Inflammatory macrophage (primary cell): ENCODE measurements at places on chromosomes 12 and 14.

DNA sequence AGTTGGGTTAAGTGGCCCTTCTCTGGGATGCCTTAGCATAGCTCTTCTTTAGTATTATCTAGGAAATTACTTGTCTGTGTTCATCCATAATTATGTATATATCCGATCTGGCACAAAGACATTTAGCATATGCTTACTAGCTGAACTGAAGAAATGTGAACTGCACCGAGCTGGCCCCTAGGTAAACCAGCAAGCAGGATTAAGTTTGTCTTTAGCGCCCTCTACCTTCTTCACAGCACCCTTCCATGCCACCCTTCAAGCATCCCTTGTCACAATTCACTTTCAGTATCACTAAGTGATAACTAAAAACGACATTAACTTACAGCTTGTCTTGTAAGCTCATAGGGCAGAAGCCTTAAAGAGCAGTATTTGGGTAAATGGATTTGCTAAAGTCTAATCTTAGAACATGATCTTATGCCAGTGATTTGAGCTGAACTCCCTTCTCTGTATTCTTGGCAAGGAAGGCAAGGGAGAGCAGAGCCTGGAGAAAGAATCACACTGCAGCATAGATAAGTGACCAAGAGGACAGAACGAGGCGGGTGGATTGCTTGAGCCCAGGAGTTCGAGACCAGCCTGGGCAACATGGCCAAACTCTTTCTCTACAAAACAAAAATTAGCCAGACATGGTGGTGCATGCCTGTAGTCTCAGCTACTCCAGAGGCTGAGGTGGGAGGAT lies 2.6 kb upstream of the HAL start:
- peak; percentile 61 for DNase-seq

DNA sequence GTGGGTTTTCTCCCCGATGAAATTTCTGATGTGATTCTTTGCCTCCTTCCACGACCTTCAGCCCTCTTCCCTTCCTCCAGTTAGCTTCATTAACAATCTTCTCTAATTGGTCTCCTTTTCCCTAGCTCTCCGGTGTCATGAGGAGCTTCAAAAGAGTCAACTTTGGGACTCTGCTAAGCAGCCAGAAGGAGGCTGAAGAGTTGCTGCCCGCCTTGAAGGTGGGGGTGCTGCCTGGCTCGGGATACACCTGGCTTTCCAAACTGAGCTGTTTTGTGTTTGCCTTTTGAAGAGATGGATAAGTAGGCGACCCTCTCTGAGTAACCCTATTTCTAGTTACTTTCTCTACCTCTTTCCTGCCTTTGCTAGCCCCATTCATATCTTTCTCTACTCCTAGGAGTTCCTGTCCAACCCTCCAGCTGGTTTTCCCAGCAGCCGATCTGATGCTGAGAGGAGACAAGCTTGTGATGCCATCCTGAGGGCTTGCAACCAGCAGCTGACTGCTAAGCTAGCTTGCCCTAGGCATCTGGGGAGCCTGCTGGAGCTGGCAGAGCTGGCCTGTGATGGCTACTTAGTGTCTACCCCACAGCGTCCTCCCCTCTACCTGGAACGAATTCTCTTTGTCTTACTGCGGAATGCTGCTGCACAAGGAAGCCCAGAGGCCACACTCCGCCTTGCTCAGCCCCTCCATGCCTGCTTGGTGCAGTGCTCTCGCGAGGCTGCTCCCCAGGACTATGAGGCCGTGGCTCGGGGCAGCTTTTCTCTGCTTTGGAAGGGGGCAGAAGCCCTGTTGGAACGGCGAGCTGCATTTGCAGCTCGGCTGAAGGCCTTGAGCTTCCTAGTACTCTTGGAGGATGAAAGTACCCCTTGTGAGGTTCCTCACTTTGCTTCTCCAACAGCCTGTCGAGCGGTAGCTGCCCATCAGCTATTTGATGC lies 797 bp downstream of the ESPL1 start:
- DNase-seq: no peak

DNA sequence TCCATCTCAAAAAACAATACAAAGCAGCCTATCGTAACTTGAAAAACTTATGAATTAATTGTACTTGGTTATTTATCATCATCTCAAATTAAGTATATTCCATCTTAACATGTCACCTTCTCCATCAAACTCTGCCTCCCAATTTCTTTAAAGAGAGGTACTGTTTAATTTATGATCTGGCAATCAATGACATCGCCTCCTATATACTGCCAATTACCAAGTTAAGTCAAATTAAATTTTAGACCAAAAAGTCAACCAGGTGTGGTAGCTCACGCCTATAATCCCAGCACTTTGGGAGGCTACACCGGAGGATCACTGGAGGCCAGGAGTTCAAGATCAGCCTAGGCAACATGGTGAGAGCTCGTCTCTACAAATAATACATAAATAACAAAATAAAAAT lies 37.7 kb downstream of the HECTD1 start:
- DNase-seq: no peak

- no peak for DNase-seq
Measured at GRCh38 chr12:1992732-1993131, 11.5 kb downstream of the DCP1B start.

- DNase-seq: no peak
Measured at GRCh38 chr12:85244561-85244960, 35.5 kb upstream of the ALX1 start.

GRCh38 chr14:102249041-102249440 lies 55.9 kb downstream of the MOK start:
- no peak for DNase-seq

DNA sequence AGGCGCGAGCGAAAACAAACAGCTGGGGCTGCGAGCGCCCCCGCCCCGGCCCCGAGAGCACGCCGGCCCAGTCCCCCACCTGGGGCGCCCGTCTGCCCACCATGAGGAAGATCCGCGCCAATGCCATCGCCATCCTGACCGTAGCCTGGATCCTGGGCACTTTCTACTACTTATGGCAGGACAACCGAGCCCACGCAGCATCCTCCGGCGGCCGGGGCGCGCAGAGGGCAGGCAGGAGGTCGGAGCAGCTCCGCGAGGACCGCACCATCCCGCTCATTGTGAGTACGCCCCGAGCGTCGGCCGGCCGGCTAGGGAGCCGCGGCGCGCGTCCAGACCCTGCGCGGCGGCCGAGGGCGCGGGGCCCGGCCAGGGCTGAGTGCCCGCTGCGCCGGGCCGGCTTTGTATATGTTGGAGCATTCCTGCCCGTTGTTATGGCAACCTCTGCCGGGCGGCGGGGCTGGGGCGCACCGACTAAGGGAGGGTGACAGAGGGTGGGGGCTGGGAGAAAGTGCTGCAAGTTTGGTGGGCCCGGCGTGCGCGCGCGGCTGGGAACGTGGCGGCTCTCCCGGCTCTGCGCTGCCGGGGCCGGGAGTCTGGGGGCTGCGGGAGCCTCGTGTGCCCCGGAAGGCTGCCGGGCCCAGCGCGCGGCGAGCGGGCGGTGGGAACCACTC lies 367 bp downstream of the GALNT16 start:
- no peak for DNase-seq

DNA sequence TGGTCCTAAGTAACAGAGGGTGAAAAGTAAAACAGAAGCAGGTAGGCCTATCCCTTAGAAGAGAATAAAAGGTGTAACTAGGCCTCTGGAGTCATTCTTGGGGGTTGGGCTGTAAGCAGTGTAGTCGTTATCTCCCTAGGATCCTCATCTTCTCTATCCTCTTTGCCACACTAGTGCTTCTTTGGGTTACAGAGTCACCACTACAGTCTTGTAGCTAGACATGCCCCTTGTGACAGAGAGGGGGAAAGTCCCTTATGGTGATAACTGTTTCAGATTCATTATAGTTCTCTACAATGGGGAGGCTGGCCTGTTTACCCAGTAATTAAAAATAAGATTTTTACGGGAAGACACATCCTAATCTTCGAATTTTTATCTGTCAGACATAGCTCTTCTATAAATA lies 16.4 kb upstream of the SRP54 start:
- no peak for DNase-seq

- DNase-seq: no peak
Measured at GRCh38 chr12:127398016-127398710, 868.8 kb upstream of the TMEM132C start.

DNA sequence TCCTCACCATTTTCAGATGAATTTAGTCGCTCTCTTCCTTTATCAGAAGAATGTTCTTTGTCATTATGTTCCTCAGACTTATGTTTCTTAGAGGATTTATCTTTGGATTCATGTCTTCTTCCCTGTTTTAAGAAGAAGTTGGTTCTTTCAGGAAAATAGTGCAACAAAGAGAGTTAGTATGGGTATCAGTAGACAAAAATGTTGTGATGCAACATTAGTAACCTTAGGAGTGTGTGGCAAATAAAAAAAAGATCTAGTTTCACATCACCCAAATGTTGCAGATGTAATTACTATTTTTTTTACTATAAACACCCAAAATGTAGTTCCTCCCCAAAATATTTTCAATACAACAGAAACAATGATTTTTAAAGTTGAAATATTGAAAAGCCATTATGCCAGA lies 7.8 kb downstream of the RSRC2 start:
- DNase-seq: no peak

DNA sequence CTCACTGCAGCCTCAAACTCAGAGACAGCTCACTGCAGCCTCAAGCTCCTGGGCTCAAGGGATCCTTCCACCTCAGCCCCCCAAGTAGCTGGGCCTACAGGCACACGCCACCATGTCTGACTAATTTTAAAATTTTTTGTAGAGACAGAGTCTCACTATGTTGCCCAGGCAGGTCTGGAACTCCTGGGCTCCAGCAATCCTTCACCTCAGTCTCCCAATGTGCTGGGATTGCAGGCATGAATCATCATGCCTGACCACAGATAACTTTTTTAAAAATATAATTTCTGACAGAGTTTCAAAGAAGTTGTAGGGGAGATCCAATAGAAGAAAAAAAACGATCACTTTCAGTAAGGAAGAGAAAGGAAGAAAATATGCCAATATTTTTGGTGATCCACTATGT lies 189.7 kb upstream of the CDKN3 start:
- no peak for DNase-seq

- DNase-seq: no peak
Measured at GRCh38 chr14:89041257-89041582, 216.8 kb downstream of the TTC8 start.

GRCh38 chr14:94386085-94387031 lies 2.0 kb downstream of the SERPINA1 start:
- no peak for DNase-seq

DNA sequence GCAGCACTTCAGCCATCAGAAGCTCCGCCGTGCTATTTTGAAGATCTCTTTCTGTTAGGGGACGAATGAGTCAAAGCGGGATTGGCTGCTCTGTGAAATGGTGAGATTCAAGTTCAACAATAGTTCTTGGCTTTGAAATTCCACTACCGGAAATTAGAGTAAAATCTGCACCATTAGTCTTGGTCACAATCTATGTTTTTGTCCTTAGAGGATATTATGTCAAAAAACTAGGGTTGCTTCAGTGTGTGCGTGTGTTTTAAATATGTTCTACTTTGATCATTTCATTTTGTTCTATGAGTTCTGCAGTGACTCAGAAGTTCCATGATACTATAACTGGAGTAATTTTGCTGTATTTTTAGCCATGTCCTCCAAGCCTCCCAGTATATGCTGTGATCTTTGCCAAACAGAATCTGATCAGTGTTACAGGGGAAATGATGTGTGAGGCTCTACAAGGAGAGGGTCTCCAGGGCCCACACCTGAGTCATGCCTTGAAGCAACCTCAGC lies 22.6 kb downstream of the GPHB5 start:
- no peak for DNase-seq

DNA sequence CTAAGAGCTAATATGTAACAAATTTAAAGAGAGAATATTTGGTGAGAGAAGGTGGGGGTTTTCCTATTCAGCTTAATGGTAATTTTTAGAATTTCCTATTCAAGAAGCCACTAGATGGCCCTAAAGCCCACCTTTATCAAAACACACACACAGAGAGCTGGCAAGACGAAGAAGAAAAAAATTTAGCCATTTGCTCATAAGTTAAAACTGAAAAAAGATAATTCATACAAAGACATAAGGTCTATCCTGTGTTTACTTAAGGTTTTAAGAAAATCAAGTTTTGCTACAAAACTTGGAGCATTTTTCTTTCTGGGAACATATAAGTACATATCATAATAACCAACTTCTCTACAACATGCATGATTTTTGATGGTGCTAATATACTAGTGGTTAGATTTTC lies 46.8 kb upstream of the PCED1B start:
- peak; percentile 42 for DNase-seq

- DNase-seq: no peak
Measured at GRCh38 chr12:7634561-7634960, 31.1 kb downstream of the APOBEC1 start.

DNA sequence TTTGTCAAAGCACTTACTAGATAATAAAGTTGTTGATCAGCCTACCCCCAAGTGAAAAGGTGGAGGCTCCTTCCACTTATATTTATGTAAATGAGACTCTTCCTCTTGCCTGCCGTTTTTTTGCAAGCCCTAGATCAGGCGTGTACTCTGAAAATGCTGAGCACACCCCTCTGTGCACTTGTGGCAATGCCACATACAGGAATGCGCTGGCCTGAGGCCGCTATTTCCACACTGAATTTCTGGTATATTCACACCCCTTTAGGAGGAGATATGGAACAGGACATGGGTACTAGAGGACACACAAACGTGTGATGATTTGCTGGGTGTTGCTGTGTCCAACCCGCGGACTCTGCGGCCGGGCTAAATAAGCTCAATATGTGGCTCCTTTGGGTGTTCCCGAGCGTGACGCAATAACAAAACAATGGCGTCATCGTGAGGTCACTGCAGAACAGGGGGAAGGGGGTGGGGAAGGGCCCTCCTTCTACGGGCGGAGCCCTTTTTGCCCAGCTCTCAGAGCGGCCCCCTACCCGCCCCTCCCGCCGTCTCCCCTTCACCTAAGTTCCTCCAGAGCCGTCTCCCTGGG lies 554 bp upstream of the TSPAN31 start:
- peak; percentile 83 for DNase-seq

GRCh38 chr12:110578694-110579534 lies 4.2 kb downstream of the PPTC7 start:
- no peak for DNase-seq

DNA sequence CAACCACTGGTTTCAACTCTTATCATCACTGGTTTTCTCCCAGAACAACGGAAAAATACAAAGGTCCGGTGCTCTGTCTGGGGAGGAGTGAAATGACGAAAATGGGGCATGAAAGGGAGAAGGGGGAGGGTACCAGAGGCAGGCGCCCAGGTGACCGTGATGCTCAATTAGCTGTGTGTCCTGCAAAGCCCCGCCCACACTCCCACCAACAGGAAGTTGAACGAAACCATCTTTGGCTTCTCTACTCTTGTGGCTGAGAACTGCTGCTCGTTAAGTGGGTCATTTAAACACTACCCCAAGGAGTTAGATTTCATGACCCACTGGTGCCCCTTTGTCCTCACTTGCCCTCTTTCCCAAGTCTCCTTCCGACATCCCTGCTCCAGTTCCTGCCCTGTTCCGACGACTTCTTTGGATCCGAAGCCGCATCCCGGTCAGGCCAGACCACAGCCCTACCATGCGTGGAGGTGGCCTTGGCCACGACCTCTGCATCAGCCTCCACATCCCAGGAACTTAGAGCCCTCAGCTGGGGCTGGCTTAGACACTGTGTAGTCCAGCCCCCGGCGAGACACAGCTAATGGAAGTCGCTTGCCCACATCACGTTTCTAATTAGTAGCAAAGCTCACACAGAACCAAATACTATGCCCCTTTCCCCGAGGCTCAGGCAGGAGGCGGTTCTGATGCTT lies 11.4 kb upstream of the LRTM2 start:
- DNase-seq: peak; percentile 15

- peak; percentile 95 for DNase-seq
Measured at GRCh38 chr14:51139121-51139681, 44.3 kb upstream of the TRIM9 start.

- DNase-seq: no peak
Measured at GRCh38 chr12:76707772-76708171, 56.1 kb upstream of the ZDHHC17 start.

GRCh38 chr14:56145965-56146364 lies 27.8 kb downstream of the PELI2 start:
- DNase-seq: peak; percentile 59

- DNase-seq: no peak
Measured at GRCh38 chr12:88876857-88877256, 296.6 kb upstream of the KITLG start.
